Femur (tissue), 1 donor: ENCODE measurements at places on chromosomes 12 and 14.
A peak's percentile ranks its signal among the peaks of the same experiment; 100 is the strongest.

DNA sequence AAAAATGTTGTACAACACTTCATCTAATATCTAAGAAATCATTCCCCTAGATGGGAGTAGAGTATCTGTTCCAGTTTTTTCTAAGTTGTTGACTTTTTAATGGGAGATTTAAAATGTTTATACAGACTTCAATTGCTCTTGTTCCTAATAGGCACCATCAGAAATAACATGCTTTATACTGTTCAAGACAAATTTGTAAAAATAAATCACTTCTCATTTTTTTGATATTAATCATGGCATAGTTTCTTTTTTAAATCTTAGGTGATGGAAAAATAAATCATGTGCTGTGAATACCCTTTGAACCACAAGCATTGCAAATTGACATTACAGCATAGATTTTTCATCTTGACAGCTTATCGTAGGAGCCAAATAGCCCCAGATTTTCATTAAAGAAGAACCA is 473.5 kb upstream of the MGAT4C start:
- no peak for DNase-seq

GRCh38 chr12:22164139-22164538 is 118.1 kb downstream of the CMAS start:
- no peak for DNase-seq

DNA sequence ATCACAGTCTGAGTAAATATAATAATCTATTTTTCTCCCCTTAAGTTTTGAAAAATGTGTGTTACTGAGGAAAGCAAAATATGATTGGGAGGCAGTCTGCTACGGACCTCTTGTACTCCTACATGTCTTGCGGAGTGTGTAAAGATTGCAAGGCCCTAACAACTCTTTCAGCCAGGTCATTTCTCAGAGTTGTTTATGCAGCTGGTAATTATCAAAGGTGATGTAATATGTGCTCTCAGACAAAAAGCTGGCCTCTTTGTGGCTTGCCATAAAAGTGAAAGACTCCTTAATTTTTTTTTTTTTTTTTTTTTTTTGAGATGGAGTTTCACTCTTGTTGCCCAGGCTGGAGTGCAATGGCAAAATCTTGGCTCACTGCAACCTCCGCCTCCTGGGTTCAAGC is 40.5 kb upstream of the MON2 start:
- no peak for DNase-seq

GRCh38 chr14:31410048-31410650 is 10.2 kb downstream of the HEATR5A start:
- no peak for DNase-seq

- no peak for DNase-seq
These were observed 378.7 kb downstream of the PRKD1 start for GRCh38 chr14:29548948-29549370.

DNA sequence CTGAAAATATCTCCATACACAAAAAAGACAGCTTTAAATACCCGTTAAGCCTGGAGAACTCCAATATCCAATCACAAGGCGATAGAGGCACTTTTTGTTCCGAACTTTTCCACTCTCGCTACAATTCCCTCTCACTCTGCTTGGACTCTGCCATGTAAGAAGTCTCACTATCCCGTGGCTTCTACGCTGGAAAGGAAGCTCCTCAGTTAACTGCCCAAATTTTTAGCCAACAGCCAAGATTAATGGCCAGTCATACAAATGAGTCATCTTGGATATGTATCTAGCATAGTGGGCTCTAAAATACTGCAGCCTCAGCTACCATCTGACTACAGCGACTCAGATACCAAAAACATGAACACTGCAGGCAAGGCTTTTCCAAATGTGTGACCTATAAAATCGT is 45.5 kb upstream of the RERGL start:
- peak; percentile 14 for DNase-seq

DNA sequence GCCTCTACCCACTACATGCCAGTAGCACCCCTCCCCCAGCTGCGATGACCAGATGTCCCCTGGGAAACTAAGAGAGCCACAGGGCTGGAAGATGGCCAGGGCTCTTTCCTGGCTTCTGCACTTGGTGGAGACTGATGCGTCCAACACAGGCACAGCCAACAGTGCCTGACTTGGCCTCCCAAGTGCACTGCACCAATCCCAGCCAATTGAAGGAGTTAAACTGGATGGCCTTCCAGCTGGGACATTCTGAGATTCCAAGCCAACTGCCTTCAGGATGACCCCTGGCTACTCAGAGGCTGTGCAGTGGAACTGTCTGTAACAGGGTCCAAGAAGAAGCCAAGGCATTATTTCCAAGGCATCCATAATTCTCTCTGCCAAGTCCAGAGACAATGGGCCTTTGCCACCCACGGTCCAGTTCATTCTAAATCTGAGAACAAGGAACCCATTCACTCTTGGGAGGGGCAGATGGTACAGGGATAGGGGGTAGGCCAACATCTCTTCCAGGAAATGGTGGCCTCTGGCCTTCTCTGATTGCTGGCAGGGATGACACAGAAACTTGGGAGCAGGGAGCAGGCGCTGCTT is 35.2 kb downstream of the PRIMA1 start:
- no peak for DNase-seq

DNA sequence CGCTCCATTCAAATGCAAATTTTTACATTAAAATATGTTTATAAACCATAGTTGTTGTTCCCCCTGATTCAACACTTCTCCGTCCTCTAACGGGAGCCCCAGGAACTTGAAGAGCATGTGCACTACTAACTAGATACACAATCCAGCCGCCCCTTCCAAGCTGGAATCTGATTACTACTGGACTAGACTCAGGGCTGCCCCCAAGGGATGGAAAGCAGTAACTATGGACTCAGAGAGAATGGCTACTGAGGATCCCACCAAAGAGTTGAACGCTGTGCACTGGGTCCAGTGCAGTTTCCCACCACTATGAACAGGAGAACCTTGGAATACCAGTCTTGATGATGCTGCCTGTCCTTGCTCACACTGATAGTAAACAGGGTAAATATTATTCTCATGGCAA is 48.6 kb upstream of the PCNX1 start:
- no peak for DNase-seq

DNA sequence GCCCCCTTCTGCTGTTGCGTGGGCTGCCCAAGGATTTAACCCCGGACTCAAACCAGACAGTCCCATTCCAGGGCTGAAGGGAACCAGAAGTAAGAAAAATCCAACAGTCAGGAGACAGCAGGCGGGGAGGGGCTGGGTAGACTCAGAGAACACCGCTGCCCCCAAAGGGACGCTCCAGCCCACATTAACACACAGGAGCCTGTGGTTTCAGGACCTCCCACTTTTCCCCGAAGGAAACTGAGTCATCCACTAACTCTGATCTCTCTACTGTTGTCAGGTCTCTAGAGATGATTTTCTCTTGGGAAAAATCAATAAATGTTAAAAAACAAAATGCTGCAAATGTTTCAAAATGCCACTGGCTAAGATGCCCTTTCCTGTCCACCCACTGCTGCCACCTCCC is 41.6 kb downstream of the FBXO21 start:
- no peak for DNase-seq

DNA sequence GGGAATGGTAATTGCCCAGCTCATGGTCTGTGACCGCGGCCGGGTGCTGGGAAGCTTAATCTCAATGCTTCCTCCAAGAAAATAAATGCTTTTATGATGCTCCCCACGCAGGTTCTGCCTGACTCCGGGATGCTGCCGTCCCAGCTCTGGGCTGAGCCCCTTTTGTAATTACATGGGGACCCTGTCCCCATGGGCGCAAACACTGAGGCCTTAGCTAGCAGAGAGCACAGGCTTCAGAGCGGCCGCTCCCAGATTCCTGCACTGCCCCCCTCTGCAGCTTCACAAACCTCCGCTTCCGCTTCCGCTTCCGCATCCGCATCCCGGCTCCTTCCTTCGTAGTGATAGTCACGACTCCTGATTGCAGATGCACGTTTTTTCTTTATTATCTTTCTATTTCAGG is 129.5 kb downstream of the KIF26A start:
- peak; percentile 37 for DNase-seq

DNA sequence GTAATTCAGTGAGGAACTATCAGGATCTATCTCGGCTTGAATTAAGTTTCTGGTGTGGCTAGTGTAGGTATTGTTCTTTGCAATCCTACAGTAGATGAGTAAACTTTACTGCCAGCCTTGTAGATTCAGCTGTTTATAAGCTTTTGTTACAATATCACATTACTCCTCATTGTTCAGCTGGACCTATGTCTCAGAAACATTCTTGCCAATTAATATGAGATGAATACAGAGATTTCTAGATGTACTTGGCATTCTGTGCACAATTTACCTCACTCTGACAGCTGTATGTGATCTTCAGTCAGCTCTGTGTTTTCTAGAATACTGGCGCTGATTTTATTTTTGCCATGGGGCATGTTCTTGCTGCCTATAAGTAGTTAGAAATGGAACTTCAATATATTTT is 55.7 kb downstream of the METTL25 start:
- DNase-seq, result no peak

DNA sequence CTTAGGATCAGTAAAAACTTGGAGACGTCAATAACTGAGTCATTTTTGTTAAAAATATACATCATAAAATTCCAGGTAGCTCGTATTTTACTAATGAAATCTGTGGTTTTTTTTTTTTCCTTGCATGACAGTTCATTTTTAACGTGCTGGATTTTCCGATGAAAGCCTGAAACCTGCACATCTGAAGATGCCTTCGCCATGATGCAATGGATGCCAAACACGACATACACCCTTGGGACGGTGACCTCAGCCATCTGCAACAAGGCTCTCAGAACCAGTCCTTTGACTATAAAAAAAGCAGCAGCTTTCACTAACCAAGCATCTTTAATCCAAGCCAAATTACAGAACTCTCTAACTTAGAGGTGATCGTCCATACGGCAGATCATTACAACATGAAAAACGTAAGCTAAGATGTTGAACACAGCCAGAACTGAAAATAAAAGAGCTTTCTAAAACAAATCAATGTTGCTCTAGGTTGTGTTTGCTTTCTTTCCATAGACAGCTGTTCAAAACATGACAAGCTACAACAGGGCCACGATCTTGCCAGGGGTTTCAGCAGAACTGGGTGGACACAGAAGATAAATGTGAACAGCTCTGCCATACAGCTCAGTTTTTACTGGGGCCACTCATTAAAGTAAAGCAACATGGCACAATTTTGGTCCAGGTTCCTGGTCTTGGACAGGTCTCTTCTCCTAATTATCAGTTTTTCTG is 7.8 kb downstream of the NIN start:
- DNase-seq, result no peak

- DNase-seq, result peak; percentile 76
These were observed 8.7 kb downstream of the TMEM119 start for GRCh38 chr12:108589028-108589839.

DNA sequence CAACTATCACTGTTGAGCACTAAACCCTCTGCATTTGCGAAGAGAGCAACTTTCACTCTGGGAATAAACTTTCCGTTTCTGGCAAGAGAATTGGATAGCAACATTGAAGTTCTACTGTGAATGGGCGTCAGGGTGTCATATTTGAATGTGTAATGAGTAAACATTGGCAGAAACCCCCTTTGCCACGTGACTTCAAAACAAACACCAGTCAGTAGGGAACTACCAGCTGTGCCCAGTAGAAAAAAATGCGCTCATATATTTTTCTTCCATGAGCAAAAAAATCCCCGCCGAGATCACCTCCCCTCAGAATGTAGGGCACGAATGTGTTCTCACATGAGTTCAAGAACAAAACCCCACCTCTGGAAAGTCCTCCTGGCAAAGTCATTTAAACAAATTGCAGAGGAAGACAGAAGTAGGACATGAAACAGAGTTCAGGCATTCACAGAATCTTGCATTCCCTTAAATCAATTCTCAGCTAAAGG is 80.6 kb downstream of the BTG1 start:
- no peak for DNase-seq

- DNase-seq, result no peak
These were observed 46.8 kb downstream of the ACACB start for GRCh38 chr12:109163167-109163566.

DNA sequence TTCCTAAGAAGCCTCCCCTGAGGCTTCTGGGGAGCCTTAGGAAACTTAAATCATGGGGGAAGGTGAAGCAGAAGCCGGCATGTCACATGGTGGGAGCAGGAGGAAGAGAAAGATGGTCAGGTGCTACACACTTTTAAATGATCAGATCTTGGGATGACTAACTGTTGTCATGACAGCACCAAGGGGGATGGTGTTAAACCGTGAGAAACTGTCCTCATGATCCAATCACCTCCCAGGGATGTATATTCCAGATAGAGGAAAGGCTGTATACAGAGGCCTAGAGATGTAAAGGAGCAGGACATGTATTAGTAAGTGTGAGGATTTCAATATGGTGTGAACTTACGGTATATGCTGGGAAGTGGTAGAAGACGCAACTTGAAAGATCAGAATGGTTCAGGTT is 121.1 kb downstream of the CAND1 start:
- no peak for DNase-seq

DNA sequence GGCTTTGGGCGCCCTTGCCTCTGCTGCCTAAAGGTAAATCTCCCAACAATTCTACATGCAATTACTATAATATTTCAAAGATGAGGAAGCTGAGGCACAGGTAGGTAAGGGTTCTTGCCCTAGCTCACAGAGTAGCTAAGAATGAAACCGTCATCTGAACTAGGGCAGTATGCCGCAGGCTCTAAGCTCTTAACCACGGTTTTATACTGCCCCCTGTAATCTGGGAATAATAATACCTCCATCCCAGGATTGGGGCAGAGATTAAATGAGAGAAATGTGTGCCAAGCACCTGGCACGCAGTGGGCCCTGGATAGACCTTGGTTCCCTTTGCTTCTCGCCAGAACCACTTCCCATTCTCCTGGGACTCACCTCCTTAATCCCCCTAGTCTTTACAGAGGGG is 1.5 kb upstream of the HRK start:
- no peak for DNase-seq

DNA sequence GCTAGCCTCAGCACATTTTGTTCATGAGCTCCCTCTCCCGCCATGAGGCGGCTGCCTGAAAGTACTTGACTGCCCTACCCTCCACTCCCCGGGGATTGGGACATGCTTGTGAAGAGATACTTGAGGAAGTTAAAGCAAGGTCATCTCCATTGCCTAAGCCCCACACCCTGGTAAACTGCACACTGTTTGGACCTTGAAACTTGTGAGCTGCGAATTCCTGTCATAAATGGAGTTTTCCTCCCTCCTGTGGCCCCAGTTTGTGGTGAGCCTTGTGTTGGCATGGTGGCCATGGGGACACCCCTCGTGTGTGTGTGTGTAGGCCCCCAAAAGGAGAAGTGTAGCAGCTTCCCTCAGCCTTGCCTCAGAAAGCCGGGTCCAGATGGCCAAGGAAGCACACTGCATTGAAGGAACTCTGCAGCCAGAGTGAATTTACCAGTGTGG is 395.5 kb downstream of the ZFP36L1 start:
- DNase-seq, result peak; percentile 72

GRCh38 chr12:51901121-51901817 is 6.0 kb upstream of the ACVRL1 start:
- no peak for DNase-seq

DNA sequence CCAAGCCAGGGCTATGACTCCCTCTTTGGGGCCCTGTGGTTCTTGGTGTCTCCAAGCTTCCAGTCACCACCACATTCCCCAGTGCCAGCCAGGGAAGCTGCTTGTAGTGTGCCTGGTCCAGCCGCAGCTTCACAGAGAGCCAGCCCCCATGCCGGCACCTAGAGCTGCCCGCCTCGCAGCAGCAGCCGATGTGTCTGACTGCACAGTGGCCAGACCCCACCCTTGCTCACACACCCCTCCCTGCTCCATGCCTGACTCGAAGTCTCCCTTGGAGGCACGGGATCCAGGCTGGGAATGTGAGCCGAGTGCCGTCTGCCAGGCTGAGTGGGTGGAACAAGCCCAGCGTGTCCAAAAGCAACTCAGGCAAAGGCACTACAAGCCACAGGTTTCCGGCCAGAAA is 123.3 kb upstream of the SFSWAP start:
- DNase-seq, result no peak

GRCh38 chr12:121295746-121296617 is 527 bp downstream of the CAMKK2 start:
- peak; percentile 39 for DNase-seq
